IMR-90 (cell line): ENCODE measurements at places on chromosomes 1 and 21. TPM values are rescaled to one million over a fixed set of nuclear protein-coding genes. Genes with fewer than 3 reads are reported as not detected.

The TSACC gene
- 0.75 and 0.79 TPM in 2 replicates for polyA plus RNA-seq

The PPIAL4G gene
- not detected in 2 replicates for polyA plus RNA-seq

The C1orf141 gene
- not detected in 2 replicates for polyA plus RNA-seq

The FBXO2 gene
- polyA plus RNA-seq, result 1.7 and 2.1 TPM in 2 replicates

The SPATA1 gene
- 0.56 TPM in 1 of 2 replicates, not detected in the other for polyA plus RNA-seq

The ATP1A4 gene
- polyA plus RNA-seq, result not detected in 2 replicates

The NADK gene
- 56.1 and 57.5 TPM in 2 replicates for polyA plus RNA-seq

- DNase-seq, result no peak
- H3K27ac ChIP-seq, result peak overlapping the region; percentile 44; the same call in 1 of the 2 replicates
- H3K4me1 ChIP-seq, result peaks cover 17% of the 10 kb centered on the region
- H3K4me3 ChIP-seq, result no peak overlapping the region
- H3K27me3 ChIP-seq, result no peaks in the 10 kb centered on the region
These were observed 59.8 kb upstream of the SDC3 start for GRCh38 chr1:30968220-30968971.

DNA sequence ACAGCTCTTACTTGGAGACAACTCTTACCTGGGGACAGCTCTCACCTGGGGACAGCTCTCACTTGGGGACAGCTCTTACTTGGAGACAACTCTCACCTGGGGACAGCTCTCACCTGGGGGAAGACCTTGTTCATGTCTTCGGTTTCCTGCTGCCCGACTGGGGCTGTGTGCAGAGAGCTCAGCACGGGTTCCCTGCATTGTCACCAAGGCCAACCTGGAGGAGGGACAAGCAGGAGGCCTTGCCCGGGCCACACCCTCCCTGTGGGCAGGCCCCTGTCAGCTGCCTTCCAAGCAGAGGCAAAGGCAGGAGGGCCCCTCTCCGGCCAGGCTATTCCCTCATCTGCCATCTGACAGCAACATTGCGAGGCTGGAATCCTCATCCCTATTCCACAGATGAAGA, at the start of gene LDLRAD1:
LDLRAD1 (minus strand) TSS at position 208 of the 400 bp plus-strand sequence; CDS start at position 134, 74 bp downstream.
- peaks cover 41% of the 10 kb centered on the region for H3K27me3 ChIP-seq
- H3K4me1 ChIP-seq, result peaks cover 3% of the 10 kb centered on the region; the same call in 1 of the 2 replicates
- no peak for DNase-seq
- no peak within 1 kb of the TSS for H3K4me3 ChIP-seq
- no peak within 1 kb of the TSS for H3K27ac ChIP-seq
- no peaks in the 10 kb centered on the region for H3K36me3 ChIP-seq

- H3K36me3 ChIP-seq, result no peaks in the 10 kb centered on the region
- no peak for DNase-seq
- no peak overlapping the region; the same call in 1 of the 2 replicates for H3K4me3 ChIP-seq
- no peak overlapping the region for H3K27ac ChIP-seq
These were observed 3.0 kb downstream of the SPEN start for GRCh38 chr1:15850471-15851001.

DNA sequence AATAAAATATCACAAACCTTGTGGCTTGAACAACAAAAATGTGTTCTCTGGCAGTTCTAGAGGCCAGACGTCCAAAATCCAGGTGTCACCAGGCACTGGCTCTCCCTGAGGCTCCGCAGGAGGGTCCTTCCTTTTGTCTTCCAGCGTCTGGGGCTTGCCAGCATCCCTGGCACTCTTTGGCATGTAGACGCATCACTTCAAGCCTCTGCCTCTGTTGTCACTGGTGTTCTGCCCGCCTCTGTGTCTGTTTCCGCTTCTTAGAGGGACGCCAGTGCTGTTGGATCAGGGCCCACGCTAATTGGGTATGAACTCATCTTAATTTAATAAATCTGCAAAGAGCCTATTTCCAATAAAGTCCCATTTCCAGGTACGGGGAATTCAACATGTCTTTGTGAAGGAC, 273.7 kb upstream of the C1orf174 start:
- no peak for DNase-seq
- no peaks in the 10 kb centered on the region for H3K4me1 ChIP-seq
- H3K36me3 ChIP-seq, result no peaks in the 10 kb centered on the region
- no peaks in the 10 kb centered on the region for H3K27me3 ChIP-seq
- no peak overlapping the region for H3K27ac ChIP-seq

DNA sequence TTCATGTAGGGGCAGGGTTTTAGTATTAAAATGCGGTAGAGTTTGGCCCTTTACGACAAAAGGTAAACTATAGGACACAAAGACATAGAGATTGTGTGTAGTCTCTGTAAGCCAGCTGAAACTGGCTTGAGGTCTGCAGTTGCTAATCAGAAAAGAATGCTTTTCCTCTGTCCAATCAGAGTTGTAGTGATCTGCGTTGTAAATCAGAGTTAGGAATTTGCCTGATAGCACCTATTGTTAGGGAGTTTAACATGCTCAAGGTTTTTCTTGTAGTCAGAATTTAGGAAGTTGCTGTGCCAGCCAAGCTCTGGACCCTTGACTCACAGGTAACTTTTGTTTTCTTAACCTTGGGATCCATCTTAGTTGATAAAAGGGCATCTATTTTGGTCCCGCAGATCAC, 61.2 kb upstream of the VTCN1 start:
- H3K4me3 ChIP-seq, result no peak overlapping the region
- H3K27ac ChIP-seq, result no peak overlapping the region

- H3K4me3 ChIP-seq, result no peak overlapping the region
- no peaks in the 10 kb centered on the region for H3K36me3 ChIP-seq
- no peak overlapping the region for H3K27ac ChIP-seq
- H3K4me1 ChIP-seq, result peaks cover 7% of the 10 kb centered on the region; the same call in 1 of the 2 replicates
- DNase-seq, result peak; percentile 59
- peaks cover 35% of the 10 kb centered on the region; the same call in 1 of the 2 replicates for H3K27me3 ChIP-seq
These were observed 54.7 kb downstream of the UMODL1 start for GRCh38 chr21:42125571-42126544.

- H3K4me1 ChIP-seq, result no peaks in the 10 kb centered on the region
- no peak overlapping the region for H3K4me3 ChIP-seq
These were observed 105.1 kb upstream of the L1TD1 start for GRCh38 chr1:62089570-62089969.

DNA sequence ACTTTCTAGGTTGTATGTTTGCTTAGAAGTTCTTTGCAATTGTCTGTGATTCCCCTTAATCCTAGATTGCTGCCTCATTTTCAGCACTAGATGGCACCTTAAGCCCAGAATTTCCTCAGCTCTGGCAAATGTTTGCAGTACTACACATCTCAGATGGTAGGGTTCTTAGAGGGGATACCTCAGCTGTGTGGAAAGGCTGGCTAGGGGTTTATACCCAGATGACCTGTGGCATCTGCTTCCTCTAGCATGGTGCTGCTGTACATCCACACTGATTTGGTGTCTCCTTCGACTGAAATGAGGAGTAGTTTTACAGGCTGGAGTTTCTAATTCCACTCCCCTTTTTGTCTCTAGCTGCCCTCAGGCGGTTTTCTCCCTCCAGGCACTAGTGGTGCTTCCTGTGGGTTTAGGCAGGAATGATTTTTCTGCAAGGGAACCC, 23.5 kb downstream of the ASB17 start:
- no peaks in the 10 kb centered on the region for H3K27me3 ChIP-seq
- H3K4me3 ChIP-seq, result no peak overlapping the region
- H3K36me3 ChIP-seq, result no peaks in the 10 kb centered on the region
- peak; percentile 50 for DNase-seq
